NCI-H1417 (cell line): ENCODE measurements at places on chromosomes 1 and 21.

- peak; percentile 49 for DNase-seq
These were observed 1050.1 kb downstream of the PLA2G4A start for GRCh38 chr1:187878883-187879282.

DNA sequence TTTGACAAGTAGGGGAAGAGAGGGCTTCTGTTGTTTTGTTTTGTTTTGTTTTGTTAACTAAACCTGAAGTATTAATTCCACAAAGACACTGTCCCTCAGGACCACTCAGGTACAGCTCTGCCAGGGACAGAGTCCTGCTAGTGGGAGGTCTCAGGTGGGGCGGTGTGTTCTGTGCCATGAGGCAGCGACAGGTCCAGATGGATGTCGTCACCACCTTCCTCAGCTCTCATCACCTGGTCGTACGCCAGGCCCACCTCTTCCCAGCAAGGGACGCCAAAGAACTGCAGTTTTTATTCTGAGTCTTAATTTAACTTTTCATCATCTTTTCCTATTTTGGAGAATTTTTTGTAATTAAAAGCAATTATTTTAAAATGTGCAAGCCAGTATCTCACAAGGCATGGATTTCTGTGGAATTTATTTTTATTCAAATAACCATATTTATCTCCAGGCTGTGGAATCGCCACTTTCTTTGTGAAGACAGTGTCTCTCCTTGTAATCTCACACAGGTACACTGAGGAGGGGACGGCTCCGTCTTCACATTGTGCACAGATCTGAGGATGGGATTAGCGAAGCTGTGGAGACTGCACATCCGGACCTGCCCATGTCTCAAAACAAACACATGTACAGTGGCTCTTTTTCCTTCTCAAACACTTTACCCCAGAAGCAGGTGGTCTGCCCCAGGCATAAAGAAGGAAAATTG lies 62.5 kb downstream of the POFUT2 start:
- no peak for DNase-seq

- no peak for DNase-seq
These were observed 1.1 kb downstream of the CD84 start for GRCh38 chr1:160578175-160578524.

GRCh38 chr1:54361342-54361741 lies 44.9 kb downstream of the SSBP3 start:
- no peak for DNase-seq

DNA sequence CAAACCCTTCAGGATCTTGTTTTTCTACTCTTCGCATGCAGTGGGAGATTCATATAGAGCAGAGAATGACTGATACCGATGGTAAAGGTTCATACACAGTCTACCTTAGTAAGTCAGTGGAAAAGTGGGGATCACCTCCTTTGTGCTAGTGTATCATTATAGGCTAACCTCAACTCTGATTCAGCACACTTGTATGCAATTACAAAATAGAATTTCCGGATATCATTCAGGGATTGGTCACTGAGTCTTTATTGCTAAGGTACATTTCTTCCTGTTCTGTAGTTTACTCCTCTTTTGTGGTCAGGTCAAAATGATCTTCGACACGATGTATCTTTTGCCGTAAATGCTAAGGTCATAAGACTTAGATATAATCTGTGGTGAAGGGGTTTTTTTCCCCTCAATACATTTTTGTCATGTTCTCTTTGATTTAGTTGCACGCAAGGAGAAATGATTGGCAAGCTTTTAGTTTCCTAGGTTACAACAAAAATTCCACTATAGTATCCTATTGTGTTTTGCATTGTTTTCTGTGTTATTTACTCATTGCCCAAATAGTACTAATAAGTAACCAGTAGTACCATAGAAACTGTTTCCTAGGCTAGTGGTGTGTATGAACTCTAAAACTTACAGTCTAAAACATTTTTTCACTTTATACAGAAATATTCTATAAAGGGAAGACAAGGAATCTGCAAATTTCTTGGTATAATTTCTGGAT lies 35.7 kb upstream of the PLA2G4A start:
- DNase-seq = no peak

DNA sequence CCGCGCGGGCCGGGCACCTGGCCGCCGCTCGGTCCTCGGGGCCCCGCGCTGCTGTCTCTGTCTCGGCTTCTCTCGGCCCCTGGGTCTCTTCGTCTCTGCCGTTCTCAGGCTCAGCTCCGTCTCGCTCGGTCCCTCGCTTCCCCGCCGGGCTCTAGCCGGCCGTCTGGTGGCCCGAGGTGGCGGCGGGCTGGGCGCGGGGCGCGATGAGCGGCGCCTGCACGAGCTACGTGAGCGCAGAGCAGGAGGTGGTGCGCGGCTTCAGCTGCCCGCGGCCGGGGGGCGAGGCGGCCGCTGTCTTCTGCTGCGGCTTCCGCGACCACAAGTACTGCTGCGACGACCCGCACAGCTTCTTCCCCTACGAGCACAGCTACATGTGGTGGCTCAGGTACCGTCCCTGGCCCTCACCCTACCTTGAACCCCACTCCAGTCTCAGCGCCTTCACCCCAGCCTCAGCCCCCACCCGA lies 355 bp downstream of the SHISAL2A start:
- DNase-seq = no peak

DNA sequence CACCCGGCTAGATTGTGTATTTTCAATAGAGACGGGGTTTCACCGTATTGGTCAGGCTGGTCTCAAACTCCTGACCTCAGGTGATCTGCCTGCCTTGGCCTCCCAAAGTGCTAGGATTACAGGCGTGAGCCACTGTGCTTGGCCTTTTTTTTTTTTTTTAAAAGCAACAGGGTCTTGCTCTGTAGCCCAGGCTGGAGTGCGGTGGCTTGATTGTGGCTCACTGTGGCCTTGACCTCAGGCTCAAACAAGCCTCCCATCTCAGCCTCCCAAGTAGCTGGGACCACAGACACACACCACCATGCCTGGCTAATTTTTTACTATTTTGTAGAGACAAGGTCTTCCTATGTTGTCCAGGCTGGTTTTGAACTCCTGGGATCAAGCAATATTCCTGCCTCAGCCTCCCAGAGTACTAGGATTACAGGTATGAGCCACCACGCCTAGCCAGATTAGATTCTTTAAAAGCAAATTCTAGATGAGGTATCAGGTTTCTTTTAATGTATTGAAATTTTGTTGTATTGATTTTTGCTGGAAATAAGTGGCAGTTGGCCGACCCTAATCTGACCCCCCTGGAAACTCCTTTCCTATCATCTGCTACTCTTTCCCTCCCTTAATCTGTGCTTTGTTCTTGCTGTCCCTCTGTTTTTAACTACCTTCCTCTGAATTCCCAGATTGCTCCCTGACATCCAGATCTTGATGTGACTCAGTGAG lies 26.6 kb downstream of the ZFYVE9 start:
- no peak for DNase-seq

- no peak for DNase-seq
These were observed 1.4 kb downstream of the CLCC1 start for GRCh38 chr1:108961752-108962486.

DNA sequence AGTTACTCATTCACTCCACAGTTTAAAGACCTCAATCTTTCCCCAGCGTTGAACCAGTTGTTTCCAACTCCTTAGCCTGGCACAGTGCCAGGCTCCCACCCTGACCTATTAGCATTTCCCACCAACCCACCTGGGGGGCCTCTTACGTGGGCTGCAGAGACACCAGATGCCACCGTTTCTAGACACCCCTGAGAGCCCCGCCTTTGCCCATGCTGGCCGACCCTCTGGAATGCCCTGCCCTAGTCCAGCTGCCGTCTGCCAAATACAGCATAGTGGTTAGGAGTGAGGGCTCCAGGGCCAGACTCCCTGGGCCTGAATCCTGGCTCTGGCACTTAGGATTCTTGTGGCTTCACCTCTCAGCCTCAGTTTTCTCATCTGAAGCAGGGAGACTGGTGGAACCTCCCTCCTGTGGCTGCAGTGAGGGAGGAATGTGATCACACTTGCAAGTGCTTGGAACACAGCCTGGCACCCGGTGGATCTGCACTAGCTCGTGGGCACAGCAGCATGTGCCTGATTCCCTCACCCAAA lies 65.2 kb downstream of the TMCO4 start:
- no peak for DNase-seq

DNA sequence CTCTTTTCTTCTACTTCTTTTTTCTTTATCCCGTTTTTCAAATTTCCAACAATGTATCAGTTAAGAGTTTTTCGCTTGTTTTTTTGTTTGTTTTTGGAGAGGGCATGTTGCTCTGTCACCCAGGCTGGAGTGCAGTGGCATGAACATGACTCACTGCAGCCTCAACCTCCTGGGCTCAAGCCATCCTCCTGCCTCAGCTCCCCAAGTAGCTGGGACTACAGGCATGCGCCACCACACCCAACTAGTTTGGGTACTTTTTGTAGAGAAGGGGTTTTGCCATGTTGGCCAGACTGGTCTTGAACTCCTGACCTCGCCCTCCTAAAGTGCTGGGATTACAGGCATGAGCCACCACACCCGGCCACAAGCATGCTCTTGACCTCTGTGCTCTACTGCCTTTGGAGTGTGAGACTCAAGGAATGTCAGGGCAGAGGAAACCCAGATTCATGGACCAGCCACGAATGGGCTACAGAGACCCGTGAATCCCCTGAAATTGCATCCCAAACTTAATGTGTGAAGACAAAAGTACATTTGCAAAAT lies 65.1 kb upstream of the HSD17B7 start:
- DNase-seq = no peak

- DNase-seq = peak; percentile 97
These were observed 177.3 kb downstream of the CAMTA1 start for GRCh38 chr1:6962478-6962995.

DNA sequence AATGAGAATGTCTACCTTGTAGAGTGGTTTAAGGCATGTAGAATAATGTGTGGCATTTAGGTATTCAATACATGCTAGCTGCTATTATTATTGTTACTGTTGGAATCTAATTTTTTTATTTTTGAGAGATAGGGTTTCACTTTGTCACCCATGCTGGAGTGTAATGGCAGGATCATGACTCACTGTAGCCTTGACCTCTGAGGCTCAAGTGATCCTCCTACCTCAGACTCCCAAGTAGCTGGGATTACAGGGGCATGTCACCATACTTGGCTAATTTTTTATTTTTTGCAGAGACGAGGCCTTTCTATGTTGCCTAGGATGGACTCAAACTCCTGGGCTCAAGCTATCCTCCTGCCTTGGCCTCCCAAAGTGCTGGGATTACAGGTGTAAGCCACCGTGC lies 61.9 kb downstream of the EPB41 start:
- no peak for DNase-seq

DNA sequence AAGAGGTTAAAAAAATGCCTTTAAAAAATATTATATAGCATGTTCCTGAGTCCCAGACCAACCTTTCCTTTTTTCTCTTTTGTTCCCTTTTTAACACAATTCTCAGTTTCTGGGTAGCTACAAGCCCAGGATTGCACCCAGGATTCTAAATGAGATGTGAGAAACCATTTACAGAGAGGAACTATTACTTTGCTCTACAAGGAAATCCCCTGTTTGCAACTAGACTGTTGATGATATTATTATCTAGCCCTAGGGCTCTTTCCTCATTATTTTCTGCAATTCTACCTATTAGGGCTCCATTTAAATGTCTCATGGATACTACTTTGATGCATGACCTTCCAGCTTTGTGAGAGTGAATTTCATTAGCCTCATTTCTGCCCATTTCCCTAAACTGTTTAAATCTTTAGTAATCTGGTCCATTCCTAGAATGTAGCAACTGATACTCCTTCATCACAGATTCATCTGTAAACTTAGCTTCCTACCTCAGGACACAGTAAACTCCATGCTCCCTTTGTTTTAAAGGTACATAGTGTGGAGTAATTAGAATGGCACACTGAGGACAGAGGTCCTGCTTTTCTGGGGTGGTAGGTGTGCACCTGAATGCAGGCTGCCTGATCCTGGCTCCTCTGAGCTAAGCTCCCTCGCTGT lies 7.1 kb upstream of the KIF14 start:
- no peak for DNase-seq

GRCh38 chr1:218718206-218718605 lies 373.1 kb downstream of the TGFB2 start:
- no peak for DNase-seq

DNA sequence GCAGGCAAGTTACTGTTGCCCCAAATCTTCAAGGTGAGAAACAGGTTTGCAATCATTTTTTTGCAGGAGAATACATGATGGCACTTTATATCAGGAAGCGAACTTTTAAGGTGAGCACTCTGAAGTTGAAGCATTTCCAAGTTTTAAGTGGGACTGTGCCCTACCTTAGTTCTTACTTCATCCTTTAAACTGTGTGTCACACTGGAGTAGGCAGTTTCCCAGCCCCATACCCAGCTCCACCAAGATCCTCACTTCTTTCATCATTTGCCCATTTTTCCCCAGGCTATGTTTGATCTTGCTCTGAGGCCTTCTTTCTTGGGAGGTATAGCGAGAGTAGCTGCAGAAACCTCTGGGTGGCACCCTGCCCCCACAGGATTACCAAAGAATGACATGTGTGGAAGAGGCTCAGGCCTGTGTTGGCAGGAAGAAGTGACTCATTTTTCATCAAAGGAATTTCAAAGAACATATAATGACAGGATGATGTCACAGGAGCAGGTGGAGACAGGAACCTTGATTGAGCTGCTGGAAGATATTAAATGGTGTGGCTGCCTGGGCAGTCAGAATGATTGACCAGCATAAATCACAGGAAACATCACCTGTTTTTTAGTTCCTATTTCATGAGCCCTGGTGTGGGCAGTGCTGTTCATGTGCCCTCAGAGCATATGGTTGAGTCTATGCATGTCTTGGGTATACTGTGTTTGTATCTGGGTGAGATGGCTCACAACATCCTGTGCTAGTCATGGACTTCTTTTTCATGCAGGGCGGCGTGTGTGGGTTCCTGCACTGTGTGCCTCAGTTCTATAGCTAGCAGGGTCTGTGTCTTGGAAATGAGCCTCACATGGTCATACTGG lies 20.8 kb upstream of the MACF1 start:
- DNase-seq = peak; percentile 52

- no peak for DNase-seq
These were observed 59.6 kb downstream of the ST3GAL3 start for GRCh38 chr1:43766818-43767525.

DNA sequence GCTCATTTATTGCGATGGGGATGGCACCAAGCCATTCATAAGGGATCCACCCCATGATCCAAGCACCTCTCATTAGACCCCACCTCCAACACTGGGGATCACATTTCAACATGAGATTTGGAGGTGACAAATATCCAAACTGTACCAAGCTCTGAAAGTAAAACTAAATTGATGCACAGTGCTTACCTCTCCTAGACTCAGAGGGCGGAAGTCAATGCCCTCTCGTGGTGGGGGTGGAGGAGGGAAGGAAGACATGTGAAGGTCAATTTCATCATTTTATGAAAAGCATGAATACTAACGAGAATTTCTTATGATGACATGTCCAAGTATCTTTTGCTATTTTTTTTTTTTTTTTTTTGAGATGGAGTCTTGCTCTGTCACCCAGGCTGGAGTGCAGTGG lies 120.0 kb downstream of the PGBD5 start:
- no peak for DNase-seq

- no peak for DNase-seq
These were observed 13.8 kb downstream of the ADORA3 start for GRCh38 chr1:111489604-111490003.

DNA sequence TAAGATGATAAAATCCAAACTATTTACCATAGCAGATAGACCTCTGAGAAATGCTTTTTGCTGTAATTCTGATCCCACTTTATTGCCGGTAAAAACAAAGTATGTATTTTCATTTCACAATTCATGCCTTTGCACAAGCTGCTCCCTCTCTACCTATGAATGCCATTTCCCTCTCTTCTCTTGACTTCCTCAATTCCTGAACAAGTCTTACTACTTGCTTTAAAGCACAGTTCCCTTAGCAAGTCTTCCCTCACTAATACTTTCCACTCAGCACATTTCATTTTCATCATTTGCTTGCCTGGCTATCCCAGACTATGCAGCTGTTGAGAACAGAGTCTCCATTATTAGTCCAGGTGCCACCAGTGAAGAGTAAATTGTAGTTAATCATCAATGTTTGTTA lies 13.8 kb downstream of the GPATCH2 start:
- DNase-seq = no peak

- peak; percentile 41 for DNase-seq
These were observed 39.8 kb downstream of the OLIG1 start for GRCh38 chr21:33109574-33110339.
